CD4-positive, alpha-beta memory T cell (primary cell): ENCODE measurements at places on chromosomes 5 and 9. TPM values are rescaled to one million over a fixed set of nuclear protein-coding genes. Genes with fewer than 3 reads are reported as not detected.

Gene SMAD5
- total RNA-seq = 27.3 TPM

Gene CEP72
- total RNA-seq = 28.0 TPM

Gene NTRK2
- total RNA-seq = 0.11 TPM

DNA sequence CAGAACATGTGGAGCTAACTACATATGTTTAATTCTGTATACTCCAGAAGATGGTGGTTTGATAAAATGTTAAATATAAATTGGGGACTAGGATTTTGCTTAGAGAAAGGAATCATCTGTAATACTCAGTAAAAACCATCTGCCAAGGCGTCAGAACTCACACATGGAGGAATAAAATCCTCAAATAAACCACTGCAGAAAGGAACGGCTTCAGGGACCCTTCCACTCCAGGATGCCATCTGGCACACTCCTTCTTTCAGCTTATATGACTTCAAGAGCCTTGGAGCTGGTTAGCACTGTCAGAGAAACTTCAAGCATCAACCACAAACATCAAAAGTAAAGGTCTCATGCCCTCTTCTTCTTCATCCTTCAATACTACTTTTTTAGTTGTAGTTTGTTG lies 360.6 kb downstream of the PLK2 start:
- DNase-seq = no peak

Gene SMIM32
- not detected for total RNA-seq
